Heart left ventricle (tissue), 16 donors: ENCODE measurements at places on chromosomes 16 and 17. TPM values are rescaled to one million over a fixed set of nuclear protein-coding genes. Genes with fewer than 3 reads are reported as not detected.

DNA sequence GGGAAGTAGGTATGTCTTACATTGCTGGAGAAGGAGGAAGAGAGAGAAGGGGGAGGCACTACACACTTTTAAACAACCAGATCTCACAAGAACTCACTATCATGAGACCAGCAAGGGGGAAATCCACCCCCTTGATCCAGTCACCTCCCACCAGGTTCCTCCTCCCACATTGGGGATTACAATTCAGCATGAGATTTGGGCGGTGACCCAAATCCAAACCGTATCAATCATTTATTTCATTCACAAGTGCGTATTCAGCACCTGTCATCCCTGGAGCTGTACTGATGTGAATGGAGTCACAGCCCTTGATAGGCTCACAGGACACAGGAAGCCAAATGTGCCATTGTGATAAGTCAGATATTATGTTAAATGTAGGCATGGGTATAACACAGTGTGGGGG, 228.3 kb upstream of the HSBP1 start:
- no peak for DNase-seq

DNA sequence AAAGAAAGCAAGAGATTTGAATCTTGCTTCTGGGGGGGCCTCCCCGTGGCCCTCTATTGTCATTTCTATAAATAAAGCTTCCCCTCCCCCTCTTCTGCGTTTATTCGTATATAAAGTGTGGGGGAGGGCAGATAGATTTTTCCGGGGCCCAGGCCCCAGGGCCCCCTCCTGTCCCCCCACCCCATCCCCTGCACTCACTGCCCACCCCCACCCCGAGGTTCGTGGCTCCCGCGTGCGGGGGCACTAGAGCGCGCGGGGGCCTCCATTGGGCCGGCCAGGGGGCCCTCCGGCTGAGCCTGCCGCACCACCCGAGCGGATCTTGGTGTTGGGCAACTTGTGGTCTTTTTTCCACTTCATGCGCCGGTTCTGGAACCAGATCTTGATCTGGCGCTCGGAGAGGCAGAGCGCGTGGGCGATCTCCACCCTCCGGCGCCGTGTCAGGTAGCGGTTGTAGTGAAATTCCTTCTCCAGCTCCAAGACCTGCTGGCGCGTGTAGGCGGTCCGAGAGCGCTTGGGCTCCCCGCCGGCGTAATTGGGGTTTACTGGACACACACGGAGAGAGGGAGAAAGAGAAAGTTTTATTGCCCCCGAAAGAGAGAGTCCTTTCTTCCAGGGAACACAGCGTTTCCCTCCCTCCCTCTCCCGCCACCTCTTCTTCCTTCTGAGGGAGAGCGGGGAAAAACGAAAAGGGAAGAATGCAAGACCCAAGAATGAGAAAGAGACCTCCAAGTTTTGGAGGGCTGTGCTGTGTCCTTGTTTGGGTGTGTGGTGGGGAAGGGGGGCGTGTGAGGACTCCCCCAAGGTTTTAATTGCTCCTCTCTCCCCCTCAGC, 1.5 kb downstream of the HOXB4 start:
- no peak for DNase-seq

DNA sequence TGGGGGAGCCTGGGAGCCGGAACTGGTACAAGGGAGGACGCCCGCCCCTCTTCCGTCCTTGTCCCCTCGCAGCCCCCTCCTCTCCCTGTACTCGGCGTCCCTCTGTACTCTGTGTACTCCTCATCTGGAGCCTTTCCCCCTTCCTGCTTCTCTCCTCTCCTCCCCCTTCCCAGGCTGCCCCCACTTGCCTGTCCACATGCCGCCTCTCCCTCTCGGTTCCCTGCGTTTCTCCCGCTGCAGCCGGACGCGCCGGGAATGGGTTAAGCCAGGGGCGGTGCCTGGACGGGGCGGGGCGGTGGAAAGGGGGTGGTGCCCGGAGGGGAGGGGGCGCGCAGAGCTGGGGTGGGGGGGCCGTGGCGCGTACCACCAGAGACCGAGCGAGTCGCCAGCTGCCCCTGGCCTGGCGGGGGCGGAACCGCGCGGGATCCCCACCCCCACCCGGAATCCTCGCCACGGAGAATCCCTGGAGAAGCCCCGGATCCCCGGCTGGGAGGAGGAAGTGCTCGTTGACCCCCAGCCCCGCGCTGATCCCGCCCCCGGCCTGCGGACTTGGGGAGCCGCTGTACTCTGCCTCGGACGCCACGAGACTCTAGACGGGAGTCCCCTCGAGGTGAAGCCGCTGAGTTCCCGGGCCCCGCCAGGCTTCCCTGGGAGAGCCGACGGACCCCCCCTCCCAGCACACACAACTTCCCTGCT, 22.6 kb downstream of the GJD3 start:
- DNase-seq = peak; percentile 90

The COL1A1 gene
- total RNA-seq = 897 TPM

The OSBPL7 gene
- total RNA-seq = 7.4 TPM
